ENCODE measurements at places on chromosomes 3 and 15. TPM values are rescaled to one million over a fixed set of nuclear protein-coding genes. Genes with fewer than 3 reads are reported as not detected.

DNA sequence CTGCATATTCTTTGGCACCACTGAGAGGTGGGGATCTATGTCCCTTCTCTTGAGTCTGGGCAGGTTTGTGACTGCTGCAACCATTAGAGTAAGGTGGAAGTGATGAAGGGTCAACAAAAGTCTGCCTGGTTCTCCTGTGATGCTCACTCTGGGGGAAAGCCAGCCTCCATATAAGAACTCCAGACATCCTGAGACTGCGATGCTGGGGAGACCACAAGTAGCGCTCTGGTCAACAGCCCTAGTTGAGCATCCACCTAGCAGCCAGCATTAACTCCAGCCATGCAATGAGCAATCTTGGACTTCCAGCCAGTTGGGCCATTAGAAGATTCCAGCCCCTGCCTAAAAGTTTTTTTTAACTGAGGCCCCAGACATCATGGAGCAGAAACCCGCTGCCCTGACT lies 62.8 kb downstream of the SCN11A start:
- DNase-seq: no peak

DNA sequence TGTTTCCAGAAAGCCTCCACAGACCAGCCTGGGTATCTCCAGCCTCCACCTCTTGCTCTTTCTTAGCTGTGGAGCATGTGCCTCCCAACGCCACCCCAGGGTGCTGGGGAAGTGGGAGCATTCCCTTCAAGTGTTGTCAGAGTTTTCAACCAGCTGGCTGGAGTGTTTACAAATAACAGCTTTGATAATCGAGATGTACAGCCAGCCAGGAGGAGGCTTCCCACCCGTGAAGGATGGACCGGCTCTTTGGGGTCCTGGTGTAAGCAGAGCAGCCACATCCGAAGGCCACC lies 8.5 kb upstream of the OXTR start:
- no peak for DNase-seq

DNA sequence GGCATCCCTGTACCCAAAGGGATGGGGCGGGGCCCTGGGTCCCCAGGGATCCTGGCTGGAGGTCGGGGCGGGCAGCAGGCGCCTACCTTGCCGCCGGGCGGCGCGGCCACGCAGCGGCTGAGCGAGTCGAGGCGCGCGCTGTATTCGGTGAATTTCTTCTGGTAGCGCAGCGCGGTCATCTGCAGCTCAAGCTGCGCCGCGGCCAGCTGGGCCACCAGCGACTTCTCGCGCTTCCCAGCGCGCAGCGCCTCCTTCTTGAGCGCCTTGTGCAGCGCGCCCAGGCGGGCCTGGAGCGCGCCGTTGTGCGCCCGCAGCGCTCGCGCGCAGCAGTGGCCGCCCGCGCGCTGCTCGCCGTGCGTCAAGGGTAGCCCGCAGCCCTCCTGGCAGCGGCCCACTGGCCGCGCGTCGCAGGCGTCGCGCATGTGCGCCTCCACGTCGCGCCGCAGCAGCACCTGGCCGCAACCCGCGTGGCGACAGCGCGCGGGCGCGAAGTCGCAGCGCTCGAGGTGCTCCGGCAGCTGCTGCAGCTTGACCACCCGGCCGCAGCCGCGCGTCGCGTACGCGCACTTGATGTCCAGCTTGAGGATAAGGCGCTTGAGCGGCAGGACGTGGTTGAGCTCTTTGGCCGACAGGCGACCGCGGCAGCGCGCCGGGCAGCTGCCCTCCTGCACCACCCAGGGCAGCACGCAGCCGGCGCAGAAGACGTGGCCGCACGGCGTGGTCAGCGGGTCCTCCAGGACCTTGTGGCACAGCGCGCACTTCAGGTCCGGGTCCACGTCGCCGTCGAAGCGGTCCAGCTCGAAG lies 522 bp downstream of the PDZRN3 start:
- no peak for DNase-seq

GOLGA6B gene
- 0.23 TPM for polyA plus RNA-seq

- DNase-seq: no peak
These were observed 204.4 kb upstream of the ZNF385D start for GRCh38 chr3:21955406-21955805.

GRCh38 chr3:123757281-123757940 lies 126.7 kb downstream of the MYLK start:
- peak; percentile 34 for DNase-seq
